ENCODE measurements at places on chromosomes 1 and 21.

DNA sequence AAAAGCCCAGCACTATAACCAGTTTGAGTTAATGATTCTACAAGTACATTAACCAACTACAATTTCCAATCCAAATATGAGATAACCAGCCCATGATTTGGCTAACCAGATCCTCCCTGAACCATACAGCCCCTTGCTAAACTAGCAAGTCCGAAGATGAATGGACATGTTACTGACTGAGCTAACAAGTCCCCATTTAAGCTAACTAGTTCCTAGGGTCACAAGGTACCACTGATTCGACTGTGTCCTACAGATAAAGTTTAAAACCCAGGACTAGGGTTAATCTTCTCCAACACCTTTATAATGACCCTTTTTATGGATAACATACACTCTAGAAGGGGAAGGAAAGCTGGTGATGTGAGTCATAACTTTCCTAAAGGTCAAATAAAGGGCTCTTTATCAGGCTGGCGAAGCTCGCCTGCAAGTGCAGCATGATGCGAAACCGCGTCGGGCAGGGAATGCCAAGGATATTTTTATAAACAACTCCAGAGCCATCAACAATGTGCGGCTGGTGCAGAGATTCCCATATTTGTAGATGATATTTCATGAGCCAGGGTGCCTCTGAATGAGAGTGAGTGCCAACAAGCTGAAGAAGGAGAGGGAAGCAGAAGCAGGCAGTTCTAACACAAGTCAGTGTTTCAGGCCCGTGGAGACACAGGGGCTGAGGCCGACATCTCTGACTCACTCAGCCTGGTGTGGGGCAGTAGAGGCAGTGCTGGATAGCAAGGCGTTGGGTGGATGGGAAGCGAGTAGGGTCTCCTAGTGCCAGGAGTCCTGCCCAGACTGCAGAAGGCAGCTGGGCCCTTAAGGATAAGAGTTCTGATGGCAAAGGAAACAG, 75.6 kb upstream of the ROR1 start:
- DNase-seq: no peak

GRCh38 chr1:218273762-218274479, 11.2 kb upstream of the RRP15 start:
- no peak for DNase-seq

DNA sequence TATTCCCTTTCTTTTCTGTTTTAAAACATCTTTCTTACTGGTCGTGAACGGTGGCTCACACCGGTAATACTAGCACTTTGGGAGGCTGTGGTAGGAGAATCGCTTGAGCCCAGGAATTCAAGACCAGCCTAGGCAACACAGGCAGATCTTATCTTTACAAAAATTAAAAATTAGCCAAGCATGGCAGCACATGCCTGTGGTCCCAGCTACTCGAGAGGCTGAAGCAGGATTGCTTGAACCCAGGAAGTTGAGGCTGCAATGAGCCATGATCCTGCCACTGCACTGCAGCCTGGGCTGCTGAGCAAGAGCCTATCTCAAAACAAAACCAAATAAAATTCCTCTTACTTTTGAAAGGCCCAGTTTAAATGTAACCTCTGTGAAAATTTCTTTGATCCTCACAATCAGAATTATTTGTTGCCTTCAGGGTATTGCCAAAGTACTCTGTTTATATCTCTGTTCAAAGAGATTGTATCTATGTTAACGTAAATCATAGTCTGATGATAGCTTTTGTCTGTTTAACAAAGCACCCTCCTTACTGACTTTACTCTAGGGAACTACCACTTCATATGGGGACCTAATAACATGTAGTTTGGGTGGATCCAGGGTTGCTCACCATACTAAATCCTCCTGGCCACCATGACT, 71.6 kb downstream of the RERE start:
- no peak for DNase-seq

DNA sequence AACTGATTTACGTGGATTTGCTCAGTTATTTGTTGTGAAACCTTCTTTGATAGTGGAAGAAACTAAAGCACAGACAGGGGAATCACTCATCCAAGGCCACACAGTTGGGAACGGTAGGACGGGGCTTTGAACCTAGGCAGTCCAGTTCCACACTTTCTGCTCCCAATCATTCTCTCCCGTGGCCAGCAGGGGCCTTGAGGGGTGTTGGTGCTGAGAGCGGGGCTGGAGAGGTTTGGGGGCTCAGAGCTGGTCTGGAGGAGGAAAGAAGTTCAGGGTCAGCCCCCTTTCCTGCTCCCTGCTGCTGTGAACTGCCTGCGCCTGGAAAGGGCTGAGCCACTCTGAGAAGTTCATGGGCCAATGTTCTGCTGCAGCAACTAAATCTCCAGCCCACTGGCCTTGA, 31.4 kb upstream of the ACTL8 start:
- no peak for DNase-seq

GRCh38 chr1:159067699-159068621, 8.6 kb downstream of the AIM2 start:
- DNase-seq: no peak

GRCh38 chr21:46604975-46605766, at the start of gene S100B:
TSS of gene S100B (minus strand) at chr21:46605082. CDS start at chr21:46602415, 2,667 bp downstream.
- DNase-seq: no peak

- DNase-seq: no peak
These were observed 19.9 kb downstream of the PLA2G4A start for GRCh38 chr1:186848509-186849130.

- DNase-seq: no peak
These were observed 162.4 kb downstream of the KIF26B start for GRCh38 chr1:245317217-245317616.

DNA sequence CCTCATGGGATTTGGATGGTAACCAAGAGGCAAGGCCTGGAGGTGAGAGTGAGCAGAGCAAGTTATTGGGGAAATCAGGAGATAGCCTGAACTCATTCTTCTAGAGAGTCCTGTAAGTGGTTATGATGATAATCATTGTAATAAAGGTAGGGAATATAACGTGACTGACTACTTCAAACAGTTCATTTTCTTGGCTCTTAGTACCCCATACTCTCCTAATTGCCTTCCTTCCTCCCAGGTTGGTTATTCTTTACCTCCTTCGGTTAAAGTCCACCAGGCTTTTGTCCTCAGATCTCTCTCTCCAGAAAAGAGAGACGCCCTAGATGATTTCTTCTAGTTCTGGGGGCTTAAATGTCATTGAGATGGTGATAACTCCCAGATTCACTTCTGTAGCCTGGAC, 35.3 kb downstream of the KIF1B start:
- DNase-seq: no peak

GRCh38 chr1:41891199-41891896, 27.4 kb downstream of the HIVEP3 start:
- peak; percentile 19 for DNase-seq

DNA sequence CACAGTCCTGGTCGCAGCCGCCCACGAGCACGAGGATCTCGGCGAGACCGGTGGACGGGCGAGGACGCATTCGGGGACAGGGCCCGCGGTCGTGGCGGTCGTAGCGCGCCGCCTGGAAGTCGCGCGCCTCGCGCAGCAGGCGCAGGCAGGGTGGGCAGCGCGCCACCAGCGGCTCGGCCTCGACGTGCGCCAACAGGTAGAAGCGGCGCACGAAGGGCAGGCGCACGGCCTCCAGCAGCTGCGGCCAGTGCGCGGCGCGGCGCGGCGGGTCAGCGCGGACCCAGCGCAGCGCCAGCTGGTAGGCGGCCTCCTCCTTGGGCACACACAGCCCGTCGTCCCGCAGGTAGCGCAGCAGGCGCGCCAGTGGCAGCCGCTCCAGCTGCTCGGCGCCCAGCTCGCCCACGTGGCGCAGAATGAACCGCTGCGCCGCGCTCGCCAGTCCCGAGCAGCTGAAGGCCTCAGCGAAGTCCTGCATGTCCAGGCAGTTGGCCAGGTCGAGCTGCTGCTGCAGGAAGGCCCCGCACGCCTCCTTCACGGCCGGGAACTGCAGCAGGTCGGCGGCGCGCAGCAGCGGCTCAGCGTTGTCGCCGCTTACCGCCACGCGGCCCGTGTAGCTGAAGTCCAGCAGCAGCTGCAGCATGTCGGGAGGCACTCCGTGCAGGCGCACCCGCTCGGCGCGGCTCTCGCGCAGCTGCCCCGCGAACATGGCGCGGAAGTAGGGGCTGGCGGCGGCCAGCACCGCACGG, 573 bp downstream of the KLHL21 start:
- no peak for DNase-seq

GRCh38 chr1:199089393-199090122, 450.7 kb downstream of the PTPRC start:
- no peak for DNase-seq

- DNase-seq: no peak
These were observed 4.0 kb downstream of the RGS16 start for GRCh38 chr1:182600036-182600713.

DNA sequence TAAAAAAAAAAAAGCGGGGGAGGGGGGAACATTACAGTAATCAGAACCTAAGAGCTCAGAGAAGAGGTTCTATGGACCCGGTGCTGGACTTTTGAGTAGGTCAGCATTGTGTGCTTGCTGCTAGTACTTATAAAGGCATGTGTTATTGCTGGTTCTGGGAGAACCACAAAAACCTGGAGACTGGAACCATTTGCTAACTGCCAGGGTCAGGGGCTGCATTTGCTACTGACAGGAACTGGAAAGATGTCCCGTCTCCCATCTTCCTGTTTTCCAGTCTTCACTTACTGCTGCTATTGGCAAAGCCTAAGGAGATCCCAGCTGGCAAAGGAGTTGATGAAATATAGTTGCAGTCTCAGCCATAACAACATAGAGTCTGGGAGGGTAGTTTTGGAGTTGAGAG, 4.3 kb downstream of the RNF2 start:
- DNase-seq: no peak

All from stimulated activated CD4-positive, alpha-beta T cell treated with anti-CD3 and anti-CD28 coated beads, Interleukin-1b, Interleukin-23, amount 100 ng/mL, for 1 hour (primary cell).